Activated effector memory CD4-positive, alpha-beta T cell treated with anti-CD3 and anti-CD28 coated beads, Interleukin-2, amount 50 U/mL, for 16 hours (primary cell): ENCODE measurements at places on chromosomes 12 and 14.

- DNase-seq, result no peak
Measured at GRCh38 chr14:82647088-82647810, 1113.6 kb upstream of the SEL1L start.

GRCh38 chr12:39966256-39966655 lies 139.6 kb downstream of the SLC2A13 start:
- DNase-seq, result no peak

DNA sequence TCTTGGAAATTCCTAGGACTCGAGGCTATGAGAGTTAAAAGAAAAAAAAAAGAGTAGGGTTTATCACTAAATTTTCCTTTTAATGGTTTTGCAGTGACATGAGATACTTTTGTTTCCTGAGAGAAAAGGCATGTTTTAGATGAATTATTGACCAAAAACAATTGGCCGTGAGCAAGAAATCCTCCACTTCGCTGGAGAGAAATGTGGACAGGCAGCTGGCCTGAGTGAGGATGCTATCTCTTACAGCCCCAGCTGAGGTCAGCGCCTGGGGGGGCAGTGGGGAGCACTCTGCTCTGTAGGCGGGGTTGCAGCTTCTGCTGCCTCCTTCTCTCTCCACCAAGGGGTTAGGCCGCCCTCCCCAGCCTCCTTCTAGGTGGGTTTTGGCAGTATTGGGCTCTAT lies 54.7 kb downstream of the PRIMA1 start:
- no peak for DNase-seq

DNA sequence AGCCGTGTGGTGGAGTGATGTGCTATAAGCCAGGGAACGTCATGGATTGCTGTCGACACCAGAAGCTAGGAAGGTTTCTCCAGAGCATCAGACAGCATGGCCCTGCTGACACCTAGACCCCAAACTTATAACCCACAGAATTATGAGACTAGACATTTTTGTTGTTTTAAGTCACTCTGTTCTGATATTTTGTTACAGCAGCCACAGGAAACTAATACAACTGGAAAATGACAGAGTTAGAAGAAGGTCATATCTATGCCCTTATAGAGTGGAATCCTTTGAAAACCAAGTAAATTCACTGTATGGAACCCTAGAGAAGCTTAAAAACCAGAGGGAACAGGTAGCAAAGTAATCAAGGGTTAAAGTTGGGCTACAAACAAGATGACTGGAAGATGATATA lies 42.5 kb downstream of the SPTLC2 start:
- DNase-seq, result no peak

DNA sequence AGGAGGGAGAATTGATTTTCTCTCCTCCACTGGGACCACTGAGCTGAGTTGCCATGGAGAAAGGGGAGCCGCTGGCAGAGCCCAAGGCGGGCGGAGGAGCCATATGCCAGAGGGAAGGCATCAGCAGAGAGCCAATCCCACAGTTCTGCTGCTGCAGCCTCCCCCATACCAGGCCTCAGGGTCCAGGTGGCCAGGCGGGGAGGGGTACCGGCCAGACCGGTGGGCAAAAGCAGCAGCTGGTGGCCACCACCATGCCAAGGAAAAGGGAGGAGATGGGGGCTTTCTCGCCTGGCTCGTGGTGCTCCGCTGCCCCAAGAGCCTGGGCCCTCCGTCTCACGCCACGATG lies 72.8 kb downstream of the PITPNM2 start:
- no peak for DNase-seq

DNA sequence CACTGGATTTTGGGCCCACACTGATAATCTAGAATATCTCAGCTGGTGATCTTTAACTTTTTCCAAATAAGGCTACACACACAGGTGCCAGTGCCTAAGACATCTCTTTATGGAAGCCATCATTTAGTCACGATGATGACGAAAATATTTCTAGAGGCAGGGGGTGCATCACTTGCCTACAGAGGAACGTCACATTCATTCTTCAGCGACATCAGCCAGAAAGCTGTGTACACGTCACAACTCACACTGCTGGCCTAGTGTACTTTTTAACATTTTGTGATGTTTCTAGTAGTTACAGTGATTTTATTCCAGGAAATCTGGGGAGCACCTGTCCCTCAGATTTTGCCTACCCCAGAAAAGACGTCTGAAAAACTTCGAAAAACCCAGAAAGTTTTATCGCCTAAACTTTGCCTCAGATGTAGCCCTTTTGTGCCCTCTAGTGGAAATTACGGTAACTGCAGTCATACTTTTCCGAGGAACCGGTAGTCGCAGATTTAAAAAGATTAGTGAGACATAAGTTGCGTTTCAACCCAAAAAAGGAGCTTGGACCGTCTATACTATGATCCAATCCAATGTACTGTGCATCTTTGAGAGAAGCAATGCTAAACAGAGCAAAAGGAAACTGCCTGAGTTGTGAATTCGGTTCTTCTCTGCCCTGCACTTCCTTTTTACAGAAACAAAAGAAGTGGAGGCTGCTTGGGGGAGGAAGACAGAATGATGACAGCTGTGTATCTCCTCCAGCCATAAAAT lies 64.3 kb upstream of the STON2 start:
- DNase-seq, result no peak
